ENCODE measurements at places on chromosomes 12 and 14.

DNA sequence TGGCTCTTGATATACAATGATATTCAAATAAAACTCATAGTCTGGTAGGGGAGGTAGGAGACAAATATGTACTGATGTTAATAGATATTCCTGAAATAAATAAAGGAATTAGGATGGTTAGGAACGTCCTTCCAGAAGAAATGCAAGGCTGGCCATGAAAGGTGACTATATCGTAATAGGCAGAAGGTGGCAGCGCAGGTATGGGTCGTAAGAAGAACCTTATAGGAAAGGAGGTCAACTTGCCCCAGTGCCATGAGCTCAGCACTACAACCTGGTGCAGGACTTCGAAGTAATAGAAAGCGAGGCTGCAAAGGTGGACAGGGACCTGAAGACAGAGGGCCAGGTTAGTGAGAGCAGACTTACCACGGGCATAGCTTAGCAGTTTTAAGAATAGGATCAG, 55.3 kb upstream of the FGD4 start:
- DNase-seq, result no peak

DNA sequence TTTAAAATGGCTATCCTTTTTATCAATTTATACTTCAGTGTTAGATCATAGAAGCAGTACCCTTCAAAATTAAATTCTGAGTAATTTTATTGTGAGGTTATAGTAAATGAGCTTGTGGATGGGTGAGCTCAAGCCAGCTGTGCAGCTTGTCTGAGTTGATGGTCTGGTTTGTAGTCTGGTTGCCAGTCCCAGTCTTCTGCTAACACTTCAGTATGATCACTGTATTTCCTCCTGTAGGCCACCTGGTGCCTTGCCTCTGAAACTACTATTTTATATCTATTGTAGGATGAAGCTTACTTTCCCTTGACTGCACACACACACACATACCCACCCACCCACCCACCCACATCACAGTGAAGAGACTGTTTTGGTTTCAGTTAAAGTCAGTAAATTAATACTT, 496.4 kb downstream of the PCNX1 start:
- DNase-seq, result peak; percentile 16

GRCh38 chr12:55727643-55728185, 1.1 kb downstream of the CD63 start:
- DNase-seq, result no peak

- no peak for DNase-seq
Observed at GRCh38 chr12:77606348-77606747, 224.3 kb upstream of the NAV3 start.

DNA sequence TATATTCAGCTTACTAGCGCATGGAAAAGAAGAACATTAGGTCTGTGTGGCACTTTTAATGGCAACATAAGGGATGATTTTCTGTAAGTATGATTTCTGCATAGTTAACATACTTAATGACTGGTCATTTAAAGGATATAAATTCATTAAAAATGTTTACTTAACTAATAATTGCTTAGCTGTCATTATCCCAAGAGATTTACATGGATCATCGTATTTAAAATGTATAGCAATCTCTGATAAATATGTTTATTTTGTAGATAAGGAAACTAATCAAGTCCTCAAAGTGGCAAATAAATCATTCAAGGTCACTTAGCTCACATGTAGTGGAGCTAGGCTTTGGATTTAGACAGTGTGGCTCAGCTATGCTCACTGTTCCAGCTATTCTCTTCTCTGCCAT, 158.6 kb downstream of the OTOGL start:
- DNase-seq, result no peak

- DNase-seq, result no peak
Observed at GRCh38 chr12:29945904-29946303, 162.2 kb upstream of the TMTC1 start.
